ENCODE measurements at places on chromosomes 3 and 15. TPM values are rescaled to one million over a fixed set of nuclear protein-coding genes. Genes with fewer than 3 reads are reported as not detected.

- no peak for DNase-seq
These were observed 66.0 kb downstream of the TTBK2 start for GRCh38 chr15:42854576-42854975.

Gene RLBP1
- total RNA-seq: not detected

Gene SEMA7A
- total RNA-seq: 1.2 TPM

DNA sequence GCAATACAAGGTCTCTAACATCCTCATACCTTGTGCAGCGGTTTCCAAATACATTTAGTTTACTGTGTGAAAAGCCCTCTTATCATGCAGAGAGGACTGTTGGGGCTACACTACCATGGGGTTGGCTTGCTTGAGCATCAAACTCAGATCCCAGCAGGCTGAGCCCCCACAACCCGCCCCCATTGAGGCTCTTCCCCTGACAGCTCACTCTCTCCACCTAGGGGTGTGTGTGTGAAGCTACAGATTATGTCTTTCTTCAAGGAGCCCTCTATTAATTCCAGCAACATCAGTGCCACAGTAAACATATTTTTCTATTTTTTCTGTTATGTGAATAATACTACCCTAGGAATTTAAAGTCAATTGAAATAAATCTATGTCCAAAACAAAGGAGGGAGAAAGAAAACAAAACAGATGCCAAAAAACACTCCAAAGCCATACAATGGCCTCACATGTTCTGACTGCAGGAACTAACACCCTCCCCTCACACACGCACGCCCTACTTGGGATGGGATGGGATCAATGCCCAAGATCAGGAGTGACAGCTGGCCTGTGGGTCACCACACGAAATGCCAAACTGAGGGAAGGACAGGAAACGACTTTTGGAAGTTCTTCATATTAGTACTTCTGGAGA is 14.7 kb downstream of the TM4SF4 start:
- no peak for DNase-seq

DNA sequence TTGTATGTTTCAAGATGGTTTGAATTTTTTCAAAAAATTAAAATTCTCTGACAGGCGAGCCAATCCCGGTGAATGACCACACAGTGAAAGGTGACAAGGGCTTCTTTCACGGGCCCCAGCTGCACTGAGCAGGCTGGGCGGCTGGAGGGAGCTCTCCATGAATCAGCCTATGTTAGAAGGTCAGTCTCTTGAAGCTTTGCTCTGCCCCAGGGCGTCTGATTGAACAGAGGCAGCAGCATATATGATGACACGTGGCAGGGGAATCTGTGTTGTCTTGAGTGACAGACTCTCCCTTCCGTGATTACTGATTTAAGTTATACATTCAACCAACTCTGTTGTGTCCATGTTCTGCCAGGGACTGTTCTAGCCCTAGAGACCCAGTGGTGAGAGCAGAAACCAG is 51.5 kb downstream of the ISG20 start:
- no peak for DNase-seq

DNA sequence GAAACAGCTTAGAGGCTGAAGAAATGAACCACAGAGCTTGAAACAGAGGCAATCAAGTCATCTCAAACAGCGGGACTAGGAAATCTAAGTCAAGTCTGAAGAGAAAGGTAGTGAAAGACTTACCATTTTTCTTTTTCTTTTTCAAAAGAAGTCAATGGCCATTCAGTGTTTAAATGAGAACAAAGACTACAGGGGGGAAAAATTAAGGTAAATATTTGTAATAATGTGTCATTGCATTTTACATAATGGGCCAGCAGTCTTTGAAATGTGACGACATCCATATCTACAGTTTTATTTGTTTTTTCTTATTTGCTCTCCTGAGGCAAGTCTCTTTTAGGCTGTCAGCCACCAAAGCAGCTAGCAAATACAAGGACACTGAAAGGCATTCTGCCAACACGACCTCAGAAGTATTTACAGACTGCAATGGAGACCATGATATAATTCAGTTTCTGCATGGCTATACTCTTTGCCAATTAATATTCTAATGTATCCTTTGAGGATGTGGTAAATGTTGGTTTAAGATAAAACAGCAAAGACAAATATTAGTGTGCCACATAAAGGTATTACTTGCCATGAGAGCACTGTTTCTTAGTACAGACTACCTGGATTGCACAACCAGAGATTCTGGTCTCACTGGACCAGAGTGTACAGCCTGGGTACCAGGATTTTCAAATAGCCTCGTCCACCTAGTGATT is 307.0 kb upstream of the THBS1 start:
- no peak for DNase-seq

- no peak for DNase-seq
These were observed 286.1 kb upstream of the TLE3 start for GRCh38 chr15:70383856-70384255.

GRCh38 chr3:39294446-39295183 is 14.8 kb upstream of the CX3CR1 start:
- DNase-seq: no peak

Gene STAC
- 0.43 TPM for total RNA-seq

Gene HDC
- total RNA-seq: 0.65 TPM

DNA sequence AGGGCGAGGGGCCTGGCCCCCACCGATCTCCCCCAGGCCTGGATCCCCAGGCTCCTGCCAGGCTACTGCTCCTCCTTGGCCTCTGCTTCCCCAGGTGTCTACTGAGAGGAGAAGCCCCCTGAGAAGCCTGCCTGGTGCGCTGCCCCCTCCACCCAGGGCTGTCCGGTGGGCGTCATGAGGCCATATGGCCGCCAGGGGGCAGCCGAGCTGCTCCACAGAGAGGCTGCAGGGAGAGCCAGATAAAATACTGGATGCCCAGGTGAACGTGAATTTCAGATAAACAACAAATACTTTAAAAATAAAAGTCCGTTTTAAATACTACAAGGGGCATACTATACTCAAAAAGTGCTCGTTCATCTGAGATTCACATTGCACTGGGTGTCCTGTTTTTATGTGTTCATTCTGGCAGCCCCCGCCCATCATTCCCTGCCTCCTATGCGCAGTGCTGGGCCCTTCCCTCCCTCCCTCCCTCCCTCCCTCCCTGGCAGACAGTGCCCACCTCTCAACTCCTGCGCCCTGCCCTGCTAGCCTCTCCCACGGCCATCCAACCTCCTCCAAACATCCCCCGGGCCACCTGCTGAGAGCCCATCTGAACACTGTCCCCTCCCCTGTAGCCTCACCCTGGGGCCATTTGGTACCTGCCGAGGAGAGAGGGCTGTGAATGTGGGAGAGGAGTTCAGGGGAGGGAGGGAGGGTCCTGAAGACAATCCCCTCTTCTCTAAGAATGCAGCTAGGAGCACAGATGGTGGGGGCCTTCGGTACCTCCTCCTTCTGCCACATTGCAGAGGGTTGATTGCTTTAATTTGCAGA is 29.6 kb downstream of the PSTPIP1 start:
- peak; percentile 83 for DNase-seq

DNA sequence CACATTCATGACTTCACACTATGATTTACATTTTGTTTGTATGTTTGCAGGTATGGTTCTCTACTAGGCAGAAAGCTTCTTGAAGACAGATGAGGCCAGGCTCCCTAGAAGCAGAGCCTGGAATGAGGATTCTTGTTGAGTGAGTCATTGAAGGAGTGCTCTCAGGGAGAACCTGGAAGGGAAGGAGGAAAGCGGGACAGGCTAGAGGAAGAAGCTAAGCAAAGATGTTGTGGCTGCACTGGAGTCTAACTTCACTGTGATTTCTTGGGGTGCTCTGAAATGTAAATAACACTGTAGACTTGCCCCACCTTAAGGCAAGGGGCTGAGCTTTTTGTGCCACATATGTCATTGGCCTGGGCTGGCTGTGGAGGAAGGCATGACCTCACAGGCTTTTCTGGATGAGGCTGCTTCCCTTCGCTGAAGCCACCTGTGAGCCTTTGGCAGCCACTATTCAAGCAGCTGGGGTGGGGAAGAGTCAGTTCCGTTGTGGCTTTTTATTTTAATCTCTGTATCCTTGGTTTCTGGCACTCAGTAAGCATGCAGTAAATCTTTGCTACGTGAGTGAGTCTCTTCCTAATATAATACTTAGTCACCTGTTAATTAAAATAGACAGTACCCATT is 307.3 kb downstream of the SV2B start:
- no peak for DNase-seq

DNA sequence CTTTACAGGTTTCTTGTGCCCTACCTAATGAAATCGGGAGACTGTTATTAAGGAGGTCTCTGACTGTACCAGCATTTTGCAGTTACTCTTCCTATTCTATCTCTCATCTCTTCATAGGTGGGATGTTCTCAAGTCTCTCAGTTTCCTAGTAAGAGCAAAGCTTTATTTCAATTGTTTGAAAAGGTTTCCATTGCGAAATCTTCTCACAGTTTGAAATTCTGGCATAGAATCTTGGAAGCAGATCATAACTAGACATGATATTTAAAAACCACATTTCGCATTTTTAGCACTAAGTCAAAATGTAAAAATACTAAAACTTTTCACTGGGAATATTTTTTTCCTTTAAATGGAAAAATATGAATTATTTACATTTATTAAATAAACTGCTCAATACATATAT is 1311.4 kb downstream of the ROBO2 start:
- no peak for DNase-seq

GRCh38 chr3:135759651-135760050 is 205.9 kb upstream of the PPP2R3A start:
- DNase-seq: no peak

Gene FGF7
- 35.0 TPM for total RNA-seq

DNA sequence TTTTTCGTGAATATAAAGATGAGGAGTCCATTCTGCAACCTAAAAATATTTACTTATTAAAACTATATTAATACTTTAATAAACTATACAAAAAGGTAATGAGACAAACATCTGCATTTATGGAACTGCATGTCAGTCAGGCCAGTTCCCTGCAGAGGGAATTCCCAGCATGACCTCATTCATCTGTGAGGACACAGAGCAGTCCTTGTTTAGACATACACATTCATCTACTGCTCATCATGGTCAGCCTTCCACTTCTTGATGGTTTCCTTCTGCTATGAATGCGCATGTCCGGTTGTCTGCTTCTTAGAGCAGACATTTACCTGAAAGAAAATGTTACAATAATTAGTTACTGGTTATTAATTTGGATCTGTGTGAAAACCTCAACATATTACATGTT is 3.3 kb upstream of the ACTR8 start:
- no peak for DNase-seq

GRCh38 chr15:98823012-98823458 is 174.7 kb downstream of the IGF1R start:
- no peak for DNase-seq

DNA sequence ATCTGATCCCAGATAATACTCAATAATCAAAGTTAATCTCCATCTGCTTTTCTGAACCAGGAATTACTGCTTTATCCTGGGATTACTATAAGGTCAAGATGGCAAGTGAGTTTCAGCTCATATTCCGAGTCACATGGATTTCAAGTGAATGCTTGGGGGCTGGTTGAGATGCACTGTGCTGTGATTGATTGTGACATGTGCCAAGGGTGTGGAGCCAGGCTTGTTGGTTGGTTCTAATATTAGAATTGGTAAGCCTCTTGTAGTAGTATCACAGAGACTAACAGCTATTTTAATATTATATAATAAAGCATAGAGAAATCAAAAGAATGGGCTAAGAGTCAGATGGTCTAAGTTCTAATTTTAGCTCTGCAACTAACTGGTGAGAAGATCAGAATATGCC is 74.2 kb upstream of the ICE2 start:
- no peak for DNase-seq

DNA sequence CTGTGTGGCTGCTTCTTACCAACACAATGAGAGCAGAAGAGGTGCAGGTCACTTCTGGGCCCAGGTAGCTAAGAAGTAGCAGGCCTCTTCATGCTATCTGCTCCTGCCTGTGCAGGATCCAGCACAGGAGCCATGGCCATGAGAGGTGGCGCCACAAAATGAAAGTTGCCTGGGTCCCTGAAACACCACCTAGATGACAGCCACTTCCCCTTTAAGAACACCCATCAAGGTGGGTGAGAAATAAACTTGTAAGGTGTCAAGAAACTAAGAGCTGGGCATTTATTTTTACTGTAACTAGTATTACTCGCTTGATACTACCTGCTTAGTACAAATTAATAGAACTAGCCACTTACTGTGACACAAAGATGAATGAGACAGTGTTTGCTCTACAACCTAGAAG is 484.6 kb upstream of the TBL1XR1 start:
- no peak for DNase-seq

Gene GALNT15
- 7.2 TPM for total RNA-seq

Gene BFSP2
- not detected for total RNA-seq

DNA sequence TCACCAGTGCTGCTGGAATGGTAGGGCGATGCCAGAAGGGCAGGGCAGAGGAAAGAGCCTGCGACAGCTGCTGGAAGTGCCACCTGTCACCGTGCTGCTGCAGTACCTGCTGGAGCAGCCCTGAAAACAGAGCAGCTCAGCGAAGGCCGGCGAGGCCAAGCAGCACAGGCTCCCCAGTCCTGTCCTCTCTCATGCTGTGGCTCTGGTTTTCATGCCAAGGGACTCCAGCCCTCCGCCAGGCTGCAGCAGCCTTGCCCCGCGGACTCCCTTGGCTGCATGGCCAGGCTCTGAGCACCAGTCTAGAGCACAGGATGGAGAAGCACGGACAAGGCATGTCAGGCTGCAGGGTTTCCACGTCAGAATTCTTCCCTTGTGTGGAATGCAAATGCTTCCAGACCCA is 43.9 kb downstream of the ADCY5 start:
- DNase-seq: no peak

DNA sequence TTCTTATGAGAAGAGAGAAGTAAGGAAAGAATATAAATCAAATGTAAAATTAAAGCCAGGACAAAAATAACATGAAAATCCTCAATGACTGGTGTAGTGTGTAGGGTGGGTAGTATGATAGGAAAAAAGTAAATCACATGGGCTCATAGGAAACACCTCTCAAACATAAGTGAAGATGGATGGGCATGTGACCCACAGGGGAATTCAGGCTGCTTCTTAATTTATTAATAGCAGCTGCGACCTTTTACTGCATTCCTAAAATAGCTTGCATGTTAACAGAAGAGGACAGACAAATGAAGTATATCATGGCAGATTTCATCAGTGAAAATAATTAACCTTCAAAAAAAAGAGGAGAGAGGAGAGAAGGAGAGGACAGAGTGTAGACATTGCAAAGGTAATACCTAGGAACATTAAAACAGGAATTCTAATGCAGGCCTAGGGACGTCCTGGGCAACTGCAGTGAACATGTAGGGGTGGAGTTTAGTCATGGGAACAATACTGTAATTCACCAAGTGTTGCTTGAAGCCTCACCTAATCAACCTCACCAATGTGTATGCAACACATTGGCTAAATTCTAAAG is 132.9 kb downstream of the KCNMB2 start:
- DNase-seq: no peak

DNA sequence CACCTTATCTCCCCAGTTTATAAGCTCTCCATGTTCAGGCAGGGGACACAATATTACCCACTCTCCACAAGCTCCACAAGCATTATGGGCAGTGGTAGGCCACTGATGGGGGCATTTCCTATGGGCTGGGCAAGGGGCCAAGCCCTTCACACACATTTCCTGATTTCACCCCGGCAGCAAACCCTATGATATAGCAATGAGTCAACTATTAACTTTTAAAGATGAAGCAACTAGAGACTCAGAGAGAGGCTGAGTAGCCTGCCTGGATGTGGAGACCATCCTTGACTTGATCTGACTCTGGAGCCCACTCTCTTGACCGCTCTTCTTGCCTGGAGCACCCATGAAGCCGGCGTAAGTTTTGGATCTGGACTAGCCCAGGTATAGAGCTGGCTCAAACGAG is 27.4 kb downstream of the FOXL2NB start:
- DNase-seq: no peak

GRCh38 chr3:143031327-143031726 is 30.0 kb downstream of the U2SURP start:
- DNase-seq: no peak

Gene TERC
- total RNA-seq: 1.5 TPM

GRCh38 chr3:16050641-16051467 is 123.6 kb upstream of the GALNT15 start:
- peak; percentile 55 for DNase-seq

Gene ACSBG1
- 0.38 TPM for total RNA-seq
